ENCODE measurements at places on chromosomes 4 and X.

DNA sequence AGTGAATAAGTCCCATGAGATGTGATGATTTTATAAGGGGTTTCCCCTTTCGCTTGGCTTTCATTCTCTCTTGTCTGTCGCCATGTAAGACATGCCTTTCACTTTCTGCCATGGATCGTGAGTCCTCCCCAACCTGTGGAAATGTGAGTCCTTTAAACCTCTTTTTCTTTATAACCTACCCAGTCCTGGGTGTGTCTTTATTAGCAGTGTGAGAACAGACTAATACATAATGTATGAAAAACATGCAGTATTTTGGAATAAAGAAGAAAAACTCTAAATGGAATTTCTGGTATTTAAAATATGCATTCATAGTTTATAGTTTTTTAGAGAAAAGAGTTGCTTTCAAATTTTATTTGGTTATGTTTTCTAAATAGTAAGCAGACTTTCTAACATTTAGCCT lies 360.7 kb downstream of the PCDH7 start:
- no peak for DNase-seq

DNA sequence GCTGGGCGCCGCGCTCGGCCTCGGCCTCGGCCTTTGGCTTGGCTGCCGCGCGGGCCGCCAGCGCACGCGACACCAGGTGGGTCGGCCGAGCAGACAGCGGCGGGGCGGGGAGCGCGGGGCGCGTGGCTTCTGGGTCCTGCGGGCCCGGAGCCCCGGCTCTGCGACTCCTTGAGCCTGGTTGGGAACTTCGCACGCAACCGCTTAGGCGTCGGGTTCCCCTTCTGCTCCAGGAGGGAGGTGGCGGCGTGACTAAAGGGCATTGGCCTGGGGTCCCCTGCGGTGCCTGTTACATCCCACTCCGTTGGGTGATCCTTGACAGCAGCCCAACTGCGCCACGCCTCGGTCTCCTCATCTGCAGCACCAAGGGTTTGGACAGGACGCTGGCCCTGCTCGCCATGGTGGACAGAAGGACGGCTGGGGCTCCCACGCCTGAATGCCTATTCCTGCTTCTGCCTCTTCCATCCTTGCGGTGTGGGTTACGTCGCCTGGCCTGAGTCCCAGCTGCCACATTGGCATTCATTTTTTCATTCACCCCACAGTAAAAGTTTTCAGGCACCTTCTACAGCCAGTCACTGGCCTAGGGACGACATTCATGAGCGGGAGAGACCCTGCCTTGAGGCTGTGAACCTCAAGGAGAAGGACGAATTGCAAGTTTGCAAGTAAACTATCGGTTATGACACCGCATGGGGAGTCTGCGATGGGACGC lies 631 bp downstream of the EVC start:
- no peak for DNase-seq

GRCh38 chrX:41665686-41666085 lies 23.1 kb upstream of the GPR34 start:
- DNase-seq, result no peak

- no peak for DNase-seq
Measured at GRCh38 chrX:109632906-109633504, 8.0 kb upstream of the KCNE5 start.

GRCh38 chrX:132409780-132410556 lies 78.9 kb downstream of the MBNL3 start:
- DNase-seq, result no peak

- no peak for DNase-seq
Measured at GRCh38 chr4:154911097-154911496, 130.0 kb downstream of the RBM46 start.

All from cerebellar nuclear complex (tissue), 1 donor.